ENCODE measurements at places on chromosomes 5 and 9.
A peak's percentile ranks its signal among the peaks of the same experiment; 100 is the strongest.

DNA sequence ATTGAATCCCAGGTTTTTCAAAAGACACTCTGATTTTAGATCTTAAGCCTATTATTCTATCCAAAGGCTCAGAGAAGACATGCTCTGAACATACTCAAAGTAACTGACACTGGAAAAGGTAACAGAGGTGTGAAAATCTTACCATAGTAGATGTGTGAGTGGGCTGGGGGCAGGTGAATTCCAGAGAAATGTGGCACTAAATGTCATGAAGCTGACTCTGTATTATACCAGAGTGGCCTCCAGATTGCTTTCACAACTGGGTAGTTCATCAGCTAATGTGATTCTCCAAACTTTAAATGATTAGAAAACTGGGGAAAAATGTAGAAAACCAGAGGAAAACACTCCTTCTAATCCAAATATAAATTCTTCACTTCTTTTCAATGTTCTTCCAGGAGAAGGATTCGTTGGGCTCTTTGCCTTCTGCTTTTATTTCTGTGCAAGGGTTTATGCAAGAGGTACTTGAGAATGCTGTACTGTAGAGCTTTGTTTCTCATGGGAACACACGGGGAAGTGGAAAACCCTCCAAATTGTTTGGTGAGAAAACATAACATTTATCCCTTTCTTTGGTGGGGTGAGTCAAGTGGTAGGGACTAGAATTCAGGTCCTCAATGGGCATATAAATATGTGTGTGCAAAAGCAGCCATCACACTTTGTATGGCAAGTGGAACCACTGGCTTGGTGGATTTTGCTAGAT, at the start of gene SCGB3A2:
TSS of gene SCGB3A2 (plus strand) at position 646 of the 694 bp plus-strand sequence. CDS start 93 bp downstream, outside the sequence.
- no peak within 1 kb of the TSS for H3K27ac ChIP-seq
- H3K27me3 ChIP-seq = no peaks in the 10 kb centered on the region
- H3K36me3 ChIP-seq = no peaks in the 10 kb centered on the region
- DNase-seq = no peak

DNA sequence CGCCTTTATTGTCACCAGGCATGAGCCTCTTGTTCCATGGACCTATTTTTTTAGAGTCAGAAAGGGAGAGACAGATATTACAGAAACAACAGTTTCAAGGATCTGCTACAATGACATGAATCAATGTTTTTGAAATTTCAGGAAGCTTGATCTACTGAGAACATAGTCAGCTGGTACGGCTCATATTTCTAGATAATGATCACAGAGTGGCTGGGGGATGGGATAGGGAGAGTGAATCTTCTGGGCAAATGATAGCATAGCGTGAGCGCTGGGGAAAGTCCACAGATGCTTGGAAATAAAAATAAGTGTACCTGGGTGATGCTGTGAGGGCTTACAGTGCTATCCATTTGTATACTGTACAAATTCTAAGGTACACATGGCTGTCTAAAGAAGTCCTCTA, 340.4 kb downstream of the EBF1 start:
- H3K4me1 ChIP-seq = peaks cover 13% of the 10 kb centered on the region
- no peak overlapping the region for H3K27ac ChIP-seq
- H3K36me3 ChIP-seq = no peaks in the 10 kb centered on the region
- no peaks in the 10 kb centered on the region for H3K27me3 ChIP-seq

GRCh38 chr5:10607023-10607665, 43.3 kb downstream of the ANKRD33B start:
- no peaks in the 10 kb centered on the region for H3K36me3 ChIP-seq
- DNase-seq = peak; percentile 65
- peak overlapping the region; percentile 26 for H3K4me3 ChIP-seq
- H3K4me1 ChIP-seq = peaks cover 33% of the 10 kb centered on the region
- peak overlapping the region; percentile 89 for H3K27ac ChIP-seq

GRCh38 chr5:139061274-139061673, 136.9 kb downstream of the SIL1 start:
- no peak overlapping the region for H3K4me3 ChIP-seq
- H3K27ac ChIP-seq = peak overlapping the region; percentile 60
- DNase-seq = peak; percentile 49
- H3K4me1 ChIP-seq = peaks cover 41% of the 10 kb centered on the region
- no peaks in the 10 kb centered on the region for H3K36me3 ChIP-seq

- H3K27ac ChIP-seq = no peak overlapping the region
- no peak for DNase-seq
- H3K27me3 ChIP-seq = no peaks in the 10 kb centered on the region
- no peak overlapping the region for H3K4me3 ChIP-seq
These were observed 217.6 kb upstream of the ANKRD55 start for GRCh38 chr5:56450766-56451165.

GRCh38 chr5:96714951-96715451, 52.8 kb downstream of the CAST start:
- peak overlapping the region; percentile 97 for H3K27ac ChIP-seq
- DNase-seq = no peak
- no peak overlapping the region for H3K4me3 ChIP-seq
- H3K4me1 ChIP-seq = peaks cover 100% of the 10 kb centered on the region

All from left ventricle myocardium inferior (tissue), 1 donor.